ENCODE measurements at places on chromosomes 7 and 10. TPM values are rescaled to one million over a fixed set of nuclear protein-coding genes. Genes with fewer than 3 reads are reported as not detected.

The VPS37D gene
- total RNA-seq, result 2.9 TPM

The ADAP1 gene
- 9.9 TPM for total RNA-seq

The GDF2 gene
- not detected for total RNA-seq

The CNPY1 gene
- not detected for total RNA-seq

The APBB1IP gene
- total RNA-seq, result not detected

The TMEM236 gene
- total RNA-seq, result 0.04 TPM

The EGR2 gene
- total RNA-seq, result not detected

The EN2 gene
- total RNA-seq, result not detected

The ZNF485 gene
- total RNA-seq, result 4.7 TPM

The COL13A1 gene
- total RNA-seq, result 3.7 TPM

The LRRC18 gene
- not detected for total RNA-seq

The FRMD4A gene
- 10.6 TPM for total RNA-seq

The PHKG1 gene
- not detected for total RNA-seq

The C10orf62 gene
- total RNA-seq, result not detected

The TMEM225B gene
- 0.47 TPM for total RNA-seq

The SYT15 gene
- 0.08 TPM for total RNA-seq

The OR2F1 gene
- total RNA-seq, result not detected

The SORBS1 gene
- total RNA-seq, result 0.08 TPM

The SAMD8 gene
- total RNA-seq, result 22.5 TPM

The NEUROG3 gene
- total RNA-seq, result not detected

The CYP26A1 gene
- not detected for total RNA-seq

The AKR1C4 gene
- not detected for total RNA-seq

The AS3MT gene
- total RNA-seq, result 3.2 TPM

The CHST12 gene
- total RNA-seq, result 4.7 TPM

The RNLS gene
- 16.3 TPM for total RNA-seq

The PRKAR2B gene
- total RNA-seq, result not detected

The LRMDA gene
- total RNA-seq, result 0.39 TPM

The SPDYE16 gene
- not detected for total RNA-seq

The NEBL gene
- total RNA-seq, result 0.16 TPM

The ECD gene
- total RNA-seq, result 32.3 TPM

The COL26A1 gene
- total RNA-seq, result not detected

The AP1S1 gene
- 259 TPM for total RNA-seq

The DNAH11 gene
- under 0.01 TPM for total RNA-seq

The ANXA8 gene
- total RNA-seq, result 275 TPM

The MEIG1 gene
- total RNA-seq, result not detected

The OR13A1 gene
- total RNA-seq, result not detected

The ACTL6B gene
- total RNA-seq, result not detected

The SDK1 gene
- total RNA-seq, result 1.6 TPM

The CALML3 gene
- 58.4 TPM for total RNA-seq

The CLCN1 gene
- not detected for total RNA-seq

The OPN4 gene
- total RNA-seq, result not detected

The LEP gene
- total RNA-seq, result 0.04 TPM

The RBM33 gene
- total RNA-seq, result 12.3 TPM

The KIAA1549 gene
- total RNA-seq, result 1.5 TPM

The FAM25C gene
- not detected for total RNA-seq

The ADARB2 gene
- not detected for total RNA-seq

The MBL2 gene
- total RNA-seq, result not detected

The WASHC2A gene
- 20.0 TPM for total RNA-seq

The MYL10 gene
- total RNA-seq, result not detected

The SLC39A12 gene
- total RNA-seq, result not detected

The SFRP4 gene
- total RNA-seq, result not detected
